ENCODE measurements at places on chromosomes 6 and 20. TPM values are rescaled to one million over a fixed set of nuclear protein-coding genes. Genes with fewer than 3 reads are reported as not detected.

The DLL1 gene
- total RNA-seq = 18.2 TPM

The EDN1 gene
- total RNA-seq = 3.8 TPM

The CLPSL2 gene
- total RNA-seq = not detected

The MOXD1 gene
- total RNA-seq = 26.9 TPM

The TMEM244 gene
- total RNA-seq = not detected

The GJA10 gene
- total RNA-seq = not detected

The RNF39 gene
- not detected for total RNA-seq
